Esophagus (tissue), 2 donors: ENCODE measurements at places on chromosomes 4 and X. TPM values are rescaled to one million over a fixed set of nuclear protein-coding genes. Genes with fewer than 3 reads are reported as not detected.

The CDKL2 gene
- 0.32 TPM for polyA plus RNA-seq

The SLC10A3 gene
- polyA plus RNA-seq, result 26.3 TPM

The SYNPO2 gene
- 22.0 TPM for polyA plus RNA-seq

The FGFBP2 gene
- 0.61 TPM for polyA plus RNA-seq

The UGT2B11 gene
- not detected for polyA plus RNA-seq

The SEC24D gene
- 4.1 TPM for polyA plus RNA-seq

The FAAH2 gene
- 5.7 TPM for polyA plus RNA-seq

The CT47B1 gene
- not detected for polyA plus RNA-seq

The ARMCX1 gene
- 5.5 TPM for polyA plus RNA-seq

The SOD3 gene
- polyA plus RNA-seq, result 21.1 TPM

The NAP1L2 gene
- 1.0 TPM for polyA plus RNA-seq

The ADGRA3 gene
- polyA plus RNA-seq, result 4.3 TPM

The SGMS2 gene
- 8.5 TPM for polyA plus RNA-seq

The COX7B2 gene
- not detected for polyA plus RNA-seq

The GIMD1 gene
- polyA plus RNA-seq, result not detected

The FAM9C gene
- polyA plus RNA-seq, result not detected

The CT83 gene
- not detected for polyA plus RNA-seq

The IKBKG gene
- 19.7 TPM for polyA plus RNA-seq

The CPZ gene
- 3.4 TPM for polyA plus RNA-seq

The HSFX3 gene
- not detected for polyA plus RNA-seq

The BCORL1 gene
- 1.7 TPM for polyA plus RNA-seq

The ABCG2 gene
- 0.81 TPM for polyA plus RNA-seq

The RHOH gene
- polyA plus RNA-seq, result 1.1 TPM

The NOA1 gene
- 3.4 TPM for polyA plus RNA-seq

The CENPVL2 gene
- polyA plus RNA-seq, result not detected

The NPNT gene
- 15.6 TPM for polyA plus RNA-seq

The CLCN5 gene
- 2.0 TPM for polyA plus RNA-seq

The PCGF3 gene
- polyA plus RNA-seq, result 27.0 TPM

The SMS gene
- 43.2 TPM for polyA plus RNA-seq

The TRAPPC11 gene
- polyA plus RNA-seq, result 11.6 TPM
